ENCODE measurements at places on chromosomes 4 and X.

DNA sequence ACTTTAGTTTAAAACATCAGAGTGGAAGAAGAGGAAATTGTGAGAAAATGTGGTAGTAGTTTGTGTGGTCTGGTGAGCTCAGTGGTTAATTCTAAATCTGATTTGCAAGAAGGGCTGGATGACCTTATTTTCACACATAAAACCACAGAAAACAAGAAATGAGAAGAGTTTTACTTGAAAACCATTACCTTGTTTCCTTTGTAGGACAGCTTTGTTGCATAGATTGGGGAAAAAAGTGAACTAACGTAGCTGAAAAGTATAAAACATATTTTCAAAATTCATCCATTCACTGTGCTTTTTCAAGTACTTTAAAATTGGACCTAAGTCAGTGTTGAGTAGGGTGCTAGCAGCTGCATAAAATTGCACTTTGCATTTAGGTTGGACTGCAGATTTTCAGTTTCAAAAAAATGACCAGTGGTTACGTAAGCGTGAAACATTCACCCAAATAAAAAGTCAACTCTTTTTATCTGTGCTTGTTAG lies 211.3 kb downstream of the ARHGAP10 start:
- no peak for DNase-seq

- no peak for DNase-seq
These were observed 66.7 kb downstream of the FAM120C start for GRCh38 chrX:54116391-54116790.

GRCh38 chr4:97531351-97531750 lies 611.9 kb downstream of the STPG2 start:
- no peak for DNase-seq

- DNase-seq = no peak
These were observed 122.4 kb downstream of the BCOR start for GRCh38 chrX:39975101-39975925.

- peak; percentile 58 for DNase-seq
These were observed 123.7 kb downstream of the AFF1 start for GRCh38 chr4:87058356-87059073.

DNA sequence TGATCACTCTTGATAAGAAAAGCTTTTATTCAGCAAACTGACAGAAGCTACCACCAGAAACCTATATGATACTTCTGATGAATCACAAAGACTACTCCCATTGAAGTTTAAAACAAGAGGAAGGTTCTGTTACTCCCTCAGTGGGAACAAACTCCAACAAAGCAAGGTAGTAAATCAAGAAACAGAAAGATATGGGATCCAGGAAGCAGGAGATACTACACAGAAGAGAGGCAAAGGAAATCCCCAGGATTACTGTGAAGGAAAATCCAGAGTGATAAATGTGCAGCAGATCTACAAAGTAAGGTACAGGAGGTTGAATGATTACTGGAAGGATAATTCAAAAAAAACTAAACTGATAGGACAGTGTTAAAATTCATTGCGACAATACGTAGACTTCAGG lies 222.4 kb downstream of the HHIP start:
- DNase-seq = no peak

DNA sequence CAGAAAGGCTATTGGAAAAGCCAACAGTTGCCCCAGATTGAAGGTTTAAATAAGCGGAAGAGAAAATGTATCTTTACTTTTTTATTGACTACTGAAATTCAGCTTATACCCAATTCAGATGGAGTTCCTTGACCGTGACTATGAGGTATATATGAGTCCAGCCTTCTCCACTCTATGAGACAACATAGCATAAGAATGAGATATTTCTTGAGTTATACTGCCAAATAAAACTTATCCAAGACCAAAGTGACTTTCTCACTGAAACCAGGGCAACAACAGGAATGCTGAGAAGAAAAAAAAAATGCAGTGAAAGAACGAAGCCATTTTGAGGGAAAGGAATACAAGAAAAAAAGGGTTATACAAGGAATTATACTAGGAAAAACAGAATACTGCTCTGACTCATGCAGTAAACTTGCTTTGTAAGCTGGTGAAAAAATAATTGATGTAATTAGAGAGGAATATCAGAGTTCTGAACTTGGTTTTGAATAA lies 16.3 kb upstream of the PDK3 start:
- no peak for DNase-seq

DNA sequence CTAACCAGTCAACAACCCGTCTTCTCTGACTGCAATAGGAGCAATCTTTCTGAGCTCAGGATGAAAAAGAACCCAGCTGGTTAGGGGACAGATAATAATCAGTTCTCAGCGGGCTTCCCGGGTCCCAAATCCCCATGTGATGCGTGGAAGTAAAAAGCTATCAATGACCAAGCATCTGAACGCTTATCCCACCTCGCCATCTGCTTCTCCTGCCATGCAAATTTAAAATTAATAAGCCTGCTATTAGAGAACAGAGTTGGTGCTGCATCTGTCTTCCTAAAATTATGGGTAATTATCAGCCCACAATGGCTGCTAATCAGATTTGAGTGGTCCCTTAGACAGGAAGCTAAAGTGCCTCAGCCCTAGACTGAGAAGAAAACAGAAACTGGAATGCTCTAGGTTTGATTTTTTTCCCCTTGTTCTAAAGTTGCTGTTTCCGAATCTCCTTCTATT lies 37.5 kb downstream of the AFAP1 start:
- DNase-seq = no peak

- DNase-seq = no peak
These were observed 31.5 kb downstream of the REELD1 start for GRCh38 chr4:146245850-146246249.

Data from stimulated activated CD4-positive, alpha-beta T cell treated with anti-CD3 and anti-CD28 coated beads, Interleukin-2, amount 100 ng/mL, for 4 hours (primary cell).